Osteocyte (in vitro differentiated cells): ENCODE measurements at places on chromosomes 7 and 10.

- DNase-seq, result no peak
Observed at GRCh38 chr10:49518982-49519578, 19.8 kb downstream of the ERCC6 start.

DNA sequence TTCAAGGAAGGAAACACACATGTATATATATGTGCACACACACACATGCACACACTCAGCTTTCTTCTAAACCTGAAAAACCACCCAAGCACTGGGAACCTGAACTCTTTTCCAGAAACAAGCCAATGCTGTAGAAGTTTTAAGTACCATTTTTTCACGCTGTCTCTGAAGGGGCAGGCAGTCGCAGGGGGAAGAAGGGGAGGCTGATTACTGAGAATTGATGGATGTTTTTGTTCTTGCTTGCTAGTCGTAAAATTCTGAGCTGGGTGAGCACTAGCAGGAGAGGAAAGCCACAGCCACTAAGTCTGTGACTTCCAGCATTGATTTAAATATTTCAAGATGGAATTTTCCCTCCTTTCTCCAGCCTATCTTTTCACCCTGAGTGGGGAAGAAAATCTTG is 391.8 kb downstream of the CALN1 start:
- peak; percentile 32 for DNase-seq

DNA sequence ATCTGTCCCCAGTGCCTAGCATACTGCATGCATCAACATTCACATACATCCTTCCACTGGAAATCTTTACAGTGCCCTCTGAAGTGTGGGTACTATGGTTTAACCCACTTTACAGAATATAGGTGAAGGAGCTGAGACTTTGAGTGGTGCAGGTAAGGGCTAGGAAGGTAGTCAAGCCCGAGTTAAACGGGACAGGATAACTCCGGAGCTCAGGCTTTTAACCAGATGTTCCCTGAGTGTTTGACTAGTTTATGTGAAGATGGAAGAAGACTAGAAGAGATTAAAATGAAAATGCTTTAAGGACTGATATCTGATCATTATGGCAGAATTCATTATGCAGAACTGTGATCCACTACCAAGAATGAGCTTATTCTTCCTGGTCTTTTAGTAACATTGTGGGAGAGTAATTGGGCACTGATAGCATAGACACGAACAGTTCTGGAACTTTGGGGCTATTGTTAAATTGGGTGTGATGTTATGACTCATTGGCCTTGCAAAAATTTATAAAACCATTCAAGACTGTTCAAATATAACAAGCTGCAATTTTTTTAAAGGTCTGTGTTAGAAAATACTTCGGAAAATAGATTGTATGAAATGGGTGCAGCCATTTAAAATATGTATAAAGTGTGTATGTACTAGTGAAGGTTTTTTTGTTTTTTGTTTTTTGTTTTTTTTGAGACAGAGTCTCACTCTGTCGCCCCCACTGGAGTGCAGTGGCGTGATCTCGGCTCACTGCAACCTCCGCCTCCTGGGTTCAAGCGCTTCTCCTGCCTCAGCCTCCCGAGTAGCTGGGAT is 4.4 kb downstream of the CUL1 start:
- DNase-seq, result no peak

- no peak for DNase-seq
Observed at GRCh38 chr10:69338547-69339450, 60.5 kb downstream of the HK1 start.

DNA sequence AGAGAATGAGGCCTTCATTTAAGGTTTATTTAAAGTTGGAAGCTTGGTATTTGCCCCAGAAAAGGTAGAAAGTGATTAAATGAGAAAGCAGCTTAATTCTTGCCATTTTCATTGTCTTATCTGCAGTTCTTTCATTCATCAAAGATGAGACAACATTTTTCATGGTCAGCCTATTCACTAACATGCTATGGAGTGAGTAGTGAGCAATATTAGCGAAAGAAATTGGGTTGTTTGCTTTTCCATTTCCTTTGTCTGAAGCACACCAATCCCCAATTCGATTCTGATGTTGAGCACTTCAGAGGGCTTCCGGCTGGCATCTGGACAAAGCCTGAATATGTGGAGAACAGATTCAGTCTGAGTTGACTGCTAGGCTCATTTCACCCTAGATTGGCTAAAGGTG is 317.2 kb downstream of the BBS9 start:
- DNase-seq, result no peak

DNA sequence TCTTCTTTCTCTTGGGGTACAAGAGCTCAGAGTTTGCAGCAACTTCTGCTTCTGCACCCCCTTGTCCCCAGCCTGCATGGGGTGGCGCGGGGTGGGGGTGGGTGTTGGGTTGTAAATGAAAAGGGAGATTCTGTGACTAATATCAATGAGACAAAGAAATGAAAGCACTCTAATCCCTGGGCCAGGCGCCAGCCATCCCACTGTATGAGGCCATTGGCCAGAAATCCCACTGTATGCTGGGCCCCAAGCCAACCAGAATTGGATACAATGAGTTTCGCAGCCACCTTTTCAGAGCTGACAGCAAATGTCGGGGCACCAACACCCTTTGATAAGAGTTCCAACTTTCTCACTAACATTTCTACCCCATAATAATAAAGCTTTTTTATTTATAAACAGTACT is 10.9 kb upstream of the PTN start:
- no peak for DNase-seq

DNA sequence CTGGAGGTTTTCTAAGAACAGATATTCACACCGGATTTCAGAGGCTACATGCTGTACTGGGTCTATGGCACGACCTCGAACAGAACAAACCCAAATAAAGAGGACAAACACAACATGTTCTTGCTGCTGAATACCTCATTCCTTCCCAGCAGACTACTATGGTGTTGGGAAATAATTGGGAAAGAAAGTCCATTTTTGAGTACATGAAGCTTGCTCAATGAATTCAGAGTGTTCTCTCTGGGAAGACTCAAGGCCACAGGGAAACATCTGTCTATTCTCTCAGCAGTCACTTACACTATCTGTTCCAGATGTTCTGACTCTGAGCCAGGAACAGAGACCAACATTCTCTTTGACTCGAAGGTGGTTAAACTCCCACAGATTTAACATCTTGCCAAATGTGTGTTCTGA is 30.9 kb downstream of the LAMB1 start:
- no peak for DNase-seq

DNA sequence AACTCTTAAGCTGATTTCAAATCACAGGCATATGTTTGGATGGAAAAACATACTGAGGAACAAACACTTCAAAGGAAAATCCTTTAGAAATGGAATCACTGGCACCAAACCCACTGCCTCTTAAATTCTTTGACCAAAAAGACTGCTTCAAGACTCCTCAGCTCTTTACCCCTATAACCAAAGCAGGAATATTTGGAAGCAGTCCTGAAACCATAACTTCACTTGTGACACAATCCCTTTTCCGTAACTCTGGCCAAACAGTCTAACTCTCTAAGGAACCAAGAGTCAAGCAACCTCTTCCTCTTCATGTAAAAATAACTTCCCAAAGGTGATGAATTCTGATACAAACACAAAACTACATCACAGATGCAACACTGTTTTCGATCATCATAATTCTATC is 104.3 kb downstream of the MTERF1 start:
- no peak for DNase-seq

GRCh38 chr10:67151471-67151870 is 225.6 kb downstream of the LRRTM3 start:
- no peak for DNase-seq

GRCh38 chr7:126608339-126608776 is 644.4 kb downstream of the GRM8 start:
- DNase-seq, result no peak

DNA sequence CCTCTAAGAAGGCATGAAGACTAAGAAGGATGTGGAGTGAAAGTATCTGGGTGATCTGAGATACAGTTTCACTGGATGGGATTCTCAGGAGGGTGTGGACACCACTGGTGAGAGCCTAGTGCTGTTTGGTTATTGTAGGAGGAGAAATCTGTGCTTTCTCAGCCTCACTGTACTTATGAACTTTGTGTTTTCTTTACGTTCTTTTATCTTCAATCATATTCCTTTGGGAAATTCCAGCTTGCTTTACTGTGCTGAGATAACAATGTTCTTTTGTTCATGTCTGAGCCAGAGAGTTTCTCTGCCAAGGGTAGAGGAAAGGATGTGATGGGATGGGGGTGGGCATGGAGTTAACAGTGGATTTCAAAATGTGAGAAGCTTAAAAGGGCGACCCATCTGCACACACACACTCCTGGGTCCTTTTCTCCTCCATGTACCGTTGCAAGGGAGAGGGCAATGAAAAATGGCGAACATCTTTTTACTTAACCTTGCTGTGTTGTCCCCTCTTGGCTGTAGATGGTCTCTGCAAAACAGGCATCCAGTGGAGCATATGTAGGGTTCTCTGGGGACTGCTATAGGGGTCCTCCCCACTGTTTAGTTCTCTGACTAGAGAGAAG is 25.0 kb upstream of the TAX1BP1 start:
- no peak for DNase-seq

GRCh38 chr7:2309889-2310331 is 4.3 kb downstream of the SNX8 start:
- peak; percentile 84 for DNase-seq

GRCh38 chr7:134966691-134967090 is 19.6 kb upstream of the AGBL3 start:
- DNase-seq, result no peak

GRCh38 chr7:24727154-24728120 is 29.8 kb downstream of the GSDME start:
- DNase-seq, result peak; percentile 73

GRCh38 chr7:1804310-1804709 is 134.2 kb downstream of the ELFN1 start:
- peak; percentile 60 for DNase-seq

DNA sequence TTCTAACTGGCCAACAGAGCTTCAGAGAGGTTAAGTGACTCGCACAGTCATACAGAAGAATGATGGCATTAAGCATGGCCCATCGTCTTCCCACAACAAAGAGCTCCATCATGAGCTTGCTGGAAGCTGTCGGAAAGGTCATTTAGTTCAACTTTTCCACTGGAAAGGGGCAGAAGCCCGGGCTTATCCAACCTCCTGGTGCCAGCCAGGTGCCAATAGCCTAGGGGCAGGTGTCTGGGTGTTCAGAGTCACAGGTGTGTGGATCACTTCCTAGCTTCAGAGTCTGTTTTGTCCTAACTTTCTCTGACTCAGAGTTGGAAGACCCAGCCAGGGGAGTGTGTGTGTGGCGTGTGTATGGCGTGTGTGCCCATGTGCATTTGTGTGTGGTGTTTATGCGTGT is 1.3 kb upstream of the TRPV6 start:
- peak; percentile 54 for DNase-seq

- DNase-seq, result no peak
Observed at GRCh38 chr7:98869597-98870120, at the start of gene TMEM130. TMEM130 (minus strand) TSS chr7:98870014; CDS start chr7:98869861, 153 bp downstream.

- DNase-seq, result no peak
Observed at GRCh38 chr10:106217627-106218026, 946.9 kb downstream of the SORCS1 start.

GRCh38 chr10:58094985-58095718 is 172.5 kb downstream of the IPMK start:
- DNase-seq, result no peak

DNA sequence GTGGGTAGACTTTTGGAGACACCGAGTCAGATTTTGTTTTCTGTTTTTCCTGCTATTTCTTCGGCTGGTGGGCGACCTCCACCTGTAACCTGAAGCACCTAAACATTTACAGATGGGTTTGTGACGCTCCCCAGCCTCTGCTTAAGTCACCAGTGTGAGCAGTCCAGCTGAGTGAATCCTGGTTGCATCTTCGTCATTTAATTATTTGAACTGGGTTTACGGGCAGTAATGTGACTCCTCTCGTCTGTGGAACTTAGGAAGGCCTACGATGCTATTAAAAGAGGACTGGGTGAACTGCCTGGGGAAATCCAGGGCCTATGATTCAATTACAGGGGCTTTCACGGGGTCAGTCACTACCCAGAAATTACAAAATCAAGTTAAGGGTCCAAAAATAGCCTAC is 52.5 kb downstream of the WNT2 start:
- DNase-seq, result no peak

- no peak for DNase-seq
Observed at GRCh38 chr7:73682745-73683055, 553 bp downstream of the DNAJC30 start.

DNA sequence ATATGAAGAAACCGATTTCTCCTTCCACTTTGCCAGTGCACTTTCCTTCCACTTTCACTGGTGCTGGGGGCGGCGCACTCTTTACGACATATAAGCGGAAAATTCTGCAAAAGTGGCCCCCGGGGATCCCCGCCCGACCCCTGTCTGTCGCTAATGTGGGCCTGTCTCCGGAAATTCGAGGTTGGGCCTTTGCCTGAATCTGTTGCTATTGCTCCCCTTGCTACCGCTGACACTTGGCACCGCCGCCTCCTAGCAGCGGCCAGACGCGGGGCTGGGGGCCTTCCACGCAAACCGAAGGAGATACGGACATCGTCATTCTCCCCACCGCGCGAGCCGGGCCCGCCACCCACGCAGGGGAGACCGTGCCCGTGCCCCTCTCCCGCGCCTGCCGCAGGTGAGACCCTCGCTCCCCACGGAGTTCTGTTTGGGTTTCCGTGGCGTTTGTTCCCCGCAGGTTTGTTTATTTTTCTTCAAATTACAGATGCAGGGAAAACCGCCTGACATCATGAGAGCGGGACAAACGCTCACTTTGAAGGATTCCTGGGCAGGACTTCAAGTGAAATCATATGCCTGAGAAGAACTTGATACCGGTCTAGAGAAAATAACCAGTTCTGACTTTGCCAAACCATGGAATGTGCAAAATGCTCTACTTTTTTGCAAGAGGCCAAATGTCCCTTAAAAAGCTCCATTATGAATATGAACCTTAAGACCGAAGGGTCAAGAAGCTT is 5.0 kb downstream of the TWIST1 start:
- DNase-seq, result no peak

DNA sequence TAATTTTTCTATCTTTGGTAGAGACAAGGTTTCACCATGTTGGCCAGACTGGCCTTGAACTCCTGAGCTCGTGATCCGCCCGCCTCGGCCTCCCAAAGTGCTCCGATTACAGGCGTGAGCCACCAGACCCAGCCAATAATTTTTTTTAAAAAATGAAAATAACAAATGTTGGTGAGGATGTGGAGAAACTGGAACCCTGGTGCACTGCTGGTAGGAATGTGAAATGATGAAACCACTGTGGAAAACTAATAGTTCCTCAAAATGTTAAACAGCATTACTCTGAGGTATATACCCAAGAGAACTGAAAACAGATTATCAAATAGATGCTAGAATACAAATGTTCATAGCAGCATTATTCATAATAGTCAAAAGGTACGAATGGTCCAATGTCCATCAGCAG is 23.0 kb upstream of the YWHAG start:
- DNase-seq, result no peak

GRCh38 chr7:23618241-23618640 is 21.1 kb downstream of the CCDC126 start:
- no peak for DNase-seq

- peak; percentile 70 for DNase-seq
Observed at GRCh38 chr10:23065181-23065948, 30.0 kb upstream of the MSRB2 start.

DNA sequence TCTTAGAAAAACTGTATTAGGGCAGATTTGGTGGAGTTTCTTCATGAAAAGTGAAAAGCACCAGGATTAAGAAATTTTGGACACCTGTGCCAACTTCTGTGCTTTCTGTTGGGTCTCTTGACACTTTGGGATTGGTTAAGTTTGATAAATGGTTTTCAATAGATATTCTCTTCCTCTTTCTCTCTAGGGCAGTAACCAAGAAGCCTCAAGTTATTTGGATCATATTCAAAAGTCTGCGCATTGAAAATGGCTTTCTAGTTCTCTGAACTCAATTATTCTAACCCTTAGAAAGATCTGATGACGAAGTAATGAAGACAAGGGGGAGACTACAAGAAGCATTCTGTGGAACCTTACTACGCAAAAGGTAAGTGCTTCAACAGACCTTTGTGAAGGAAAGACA is 144.0 kb upstream of the CCDC6 start:
- DNase-seq, result no peak

GRCh38 chr7:132034748-132035416 is 478.5 kb upstream of the PODXL start:
- no peak for DNase-seq
